ENCODE measurements at places on chromosomes 12 and 14. TPM values are rescaled to one million over a fixed set of nuclear protein-coding genes. Genes with fewer than 3 reads are reported as not detected.

GPR68 gene
- total RNA-seq, result 0.14 TPM

ATXN3 gene
- 30.2 TPM for total RNA-seq

KRT83 gene
- not detected for total RNA-seq

SP7 gene
- total RNA-seq, result not detected

CDH24 gene
- total RNA-seq, result 33.7 TPM

NGB gene
- total RNA-seq, result not detected

BRMS1L gene
- total RNA-seq, result 14.5 TPM

IRF9 gene
- 22.9 TPM for total RNA-seq

PRR13 gene
- total RNA-seq, result 82.8 TPM

KRT4 gene
- total RNA-seq, result not detected

GPR84 gene
- total RNA-seq, result not detected

RAD9B gene
- total RNA-seq, result 0.23 TPM

RGS6 gene
- 2.8 TPM for total RNA-seq

STXBP6 gene
- 7.2 TPM for total RNA-seq

TPPP2 gene
- not detected for total RNA-seq

ESR2 gene
- 0.20 TPM for total RNA-seq
